ENCODE measurements at places on chromosomes 2 and 18.

GRCh38 chr2:201854221-201854801 lies 48.0 kb downstream of the CDK15 start:
- no peak for DNase-seq

GRCh38 chr2:44599130-44599529 lies 237.4 kb downstream of the CAMKMT start:
- DNase-seq = no peak

- DNase-seq = no peak
Observed at GRCh38 chr2:113981404-113982134, 91.7 kb downstream of the ACTR3 start.

DNA sequence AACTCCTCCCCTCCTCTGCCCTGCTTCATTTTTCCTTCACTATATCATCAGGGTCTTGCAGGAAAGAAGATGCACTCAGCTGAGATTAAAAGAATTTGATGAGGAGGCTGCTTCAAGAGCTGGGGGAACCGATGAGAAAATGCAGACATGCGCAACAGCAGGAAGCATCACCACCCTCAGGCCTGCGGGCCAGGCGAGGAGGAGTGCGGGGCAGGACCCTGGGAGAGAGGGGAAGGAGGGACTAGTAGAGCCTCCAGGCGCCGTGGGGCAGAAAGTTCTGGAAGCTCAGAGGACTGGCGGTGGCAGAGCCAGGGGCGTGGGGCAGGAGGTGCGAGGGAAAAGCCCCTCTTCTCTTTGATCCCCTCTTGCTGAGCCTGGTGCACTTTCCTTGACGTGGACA lies 108.2 kb downstream of the CD226 start:
- no peak for DNase-seq

- DNase-seq = no peak
Observed at GRCh38 chr2:11711751-11712150, 34.7 kb upstream of the LPIN1 start.

DNA sequence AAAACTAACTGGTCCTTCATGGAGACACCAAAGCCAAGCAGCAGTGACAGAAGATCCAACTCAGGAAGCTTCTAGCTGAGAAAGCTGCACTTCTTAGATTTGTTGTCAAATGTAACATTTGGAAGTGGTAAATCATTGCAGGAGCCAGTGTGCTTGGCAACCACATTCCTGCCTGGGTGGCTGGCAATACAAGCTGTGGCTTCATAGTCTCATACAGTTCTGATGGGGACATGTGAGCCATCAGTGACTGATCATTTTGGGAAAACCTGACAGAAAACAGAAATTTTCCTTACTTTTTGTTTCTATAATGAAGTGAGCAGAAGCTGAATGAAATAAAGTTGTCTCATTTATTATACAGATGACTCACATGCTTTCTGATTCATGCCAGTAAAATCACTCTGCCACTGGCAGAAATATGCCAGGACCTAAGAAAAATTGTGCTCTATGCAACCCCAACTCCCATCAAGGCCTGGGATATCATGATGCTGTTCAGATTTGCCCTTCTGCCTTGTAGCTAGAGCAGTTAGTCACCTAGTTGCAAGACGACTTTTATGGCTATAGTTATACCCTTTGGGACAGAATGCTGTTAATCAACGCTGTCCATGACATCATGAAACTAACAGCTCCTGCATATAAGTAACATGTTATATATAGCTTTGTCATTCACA lies 508.1 kb downstream of the ADCYAP1 start:
- no peak for DNase-seq

- peak; percentile 55 for DNase-seq
Observed at GRCh38 chr2:37890893-37891495, 34.1 kb upstream of the RMDN2 start.

DNA sequence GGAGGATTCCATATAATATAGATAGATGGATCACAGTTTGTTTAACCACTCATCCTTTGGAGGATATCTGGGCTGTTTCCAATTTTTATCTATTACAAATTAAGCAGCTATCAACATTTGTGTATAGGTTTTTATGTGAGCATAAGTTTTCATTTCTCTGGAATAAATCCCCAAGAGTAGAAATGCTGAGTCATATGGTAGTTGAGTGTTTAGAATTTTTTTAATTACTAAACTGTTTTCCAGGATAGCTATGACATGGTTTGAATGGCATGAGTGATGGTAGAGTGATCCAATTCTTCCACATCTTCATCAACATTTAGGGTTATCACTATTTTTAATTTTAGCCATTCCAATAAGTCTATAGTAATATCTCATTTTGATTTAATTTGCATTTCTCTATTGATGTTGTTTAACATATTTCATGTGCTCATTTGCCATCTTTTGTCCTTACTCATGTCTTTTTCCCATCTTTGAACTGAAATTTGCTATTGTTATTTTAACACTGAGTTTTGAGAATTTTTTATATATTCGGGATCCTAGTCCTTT lies 31.4 kb downstream of the ABCB11 start:
- DNase-seq = no peak

Data from CD4-positive, alpha-beta T cell treated with Interleukin-6 at 100 ng/mL for 8 hours (primary cell).